Choroid plexus epithelial cell (primary cell): ENCODE measurements at places on chromosomes 3 and 15.
A peak's percentile ranks its signal among the peaks of the same experiment; 100 is the strongest.

DNA sequence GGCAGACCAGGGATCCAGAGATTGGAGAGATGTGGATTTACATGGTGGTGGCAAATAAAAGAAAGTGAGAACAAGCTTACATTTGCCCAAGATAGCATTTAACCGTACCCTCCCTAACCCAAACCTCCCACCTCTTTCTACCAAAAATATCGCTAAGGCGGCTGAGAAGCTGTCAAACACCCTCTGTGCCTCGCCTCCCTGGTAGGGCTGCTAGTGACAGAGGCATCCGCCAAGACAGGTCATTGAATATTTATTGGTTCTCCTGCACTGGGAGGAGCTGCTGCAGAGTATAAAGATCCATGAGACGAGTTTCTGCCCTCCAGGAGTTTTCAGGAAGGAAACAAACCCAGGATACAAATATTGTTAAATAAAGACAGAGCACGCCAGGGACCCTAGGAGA lies 107.3 kb upstream of the TMC3 start:
- DNase-seq, result no peak

GRCh38 chr3:124459678-124460077 lies 270.6 kb upstream of the UMPS start:
- no peak for DNase-seq

DNA sequence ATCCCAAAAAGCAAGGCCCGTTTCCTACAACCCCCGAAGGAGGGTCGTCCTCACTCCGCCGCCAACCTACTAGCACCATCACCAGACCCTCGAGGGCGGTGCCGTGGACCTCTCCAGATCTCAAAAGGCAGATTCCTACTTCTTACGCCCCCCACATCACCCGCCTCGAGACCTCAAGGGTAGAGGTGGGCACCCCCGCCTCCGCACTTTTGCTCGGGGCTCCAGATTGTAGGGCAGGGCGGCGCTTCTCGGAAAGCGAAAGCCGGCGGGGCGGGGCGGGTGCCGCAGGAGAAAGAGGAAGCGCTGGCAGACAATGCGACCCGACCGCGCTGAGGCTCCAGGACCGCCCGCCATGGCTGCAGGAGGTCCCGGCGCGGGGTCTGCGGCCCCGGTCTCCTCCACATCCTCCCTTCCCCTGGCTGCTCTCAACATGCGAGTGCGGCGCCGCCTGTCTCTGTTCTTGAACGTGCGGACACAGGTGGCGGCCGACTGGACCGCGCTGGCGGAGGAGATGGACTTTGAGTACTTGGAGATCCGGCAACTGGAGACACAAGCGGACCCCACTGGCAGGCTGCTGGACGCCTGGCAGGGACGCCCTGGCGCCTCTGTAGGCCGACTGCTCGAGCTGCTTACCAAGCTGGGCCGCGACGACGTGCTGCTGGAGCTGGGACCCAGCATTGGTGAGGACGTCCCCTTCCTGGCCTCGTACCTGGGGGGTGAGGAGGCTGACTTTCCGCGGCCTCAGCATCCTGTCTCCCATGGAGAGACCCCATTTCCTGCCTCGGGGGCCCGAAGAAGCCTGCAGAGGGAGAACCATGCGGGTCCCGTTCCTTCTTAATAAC lies at the start of gene MYD88:
Gene MYD88, plus strand, starts transcription at position 313 of the 842 bp plus-strand sequence. Its CDS starts 40 bp downstream, at position 353.
- peak; percentile 59 for DNase-seq

DNA sequence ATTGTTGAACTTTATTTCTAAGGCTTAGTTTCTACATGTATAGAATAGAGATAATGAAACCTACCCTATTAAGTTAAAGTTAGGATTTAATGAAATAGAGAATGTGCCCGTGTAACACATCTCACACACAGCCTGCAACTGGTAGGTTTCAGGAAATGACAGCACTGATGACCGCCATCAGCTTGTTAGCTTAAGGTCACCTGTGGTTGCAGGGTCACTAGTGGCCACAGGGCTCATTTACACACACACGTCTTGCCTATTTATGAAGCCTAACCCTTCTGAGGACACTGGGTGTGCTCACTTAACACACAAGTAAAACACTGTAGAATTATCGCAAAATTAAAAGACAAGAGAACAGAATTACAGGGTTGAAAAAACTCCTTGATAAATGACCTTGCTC lies 20.1 kb downstream of the CHRM5 start:
- peak; percentile 46 for DNase-seq

- peak; percentile 52 for DNase-seq
These were observed 411.4 kb upstream of the TPRG1 start for GRCh38 chr3:188760408-188760807.

DNA sequence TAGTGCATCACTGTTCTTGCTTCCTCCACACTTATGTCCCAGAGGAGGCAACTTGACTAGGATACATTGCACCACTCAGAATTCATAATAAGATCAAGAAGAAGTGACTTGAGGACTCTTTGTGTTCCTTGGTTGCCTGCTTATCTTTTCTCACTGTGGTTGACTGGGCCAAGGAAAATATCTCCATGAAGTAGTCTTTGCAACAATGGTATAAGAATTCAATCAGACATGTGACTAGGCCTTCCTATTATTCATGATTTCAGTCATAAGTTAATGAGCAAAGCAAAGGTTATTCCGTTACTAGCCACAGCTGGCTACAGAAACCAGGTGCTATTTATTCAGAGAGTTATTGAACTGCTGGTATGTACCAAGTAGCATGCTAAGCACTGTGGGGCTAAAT lies 359.3 kb downstream of the RORA start:
- no peak for DNase-seq

DNA sequence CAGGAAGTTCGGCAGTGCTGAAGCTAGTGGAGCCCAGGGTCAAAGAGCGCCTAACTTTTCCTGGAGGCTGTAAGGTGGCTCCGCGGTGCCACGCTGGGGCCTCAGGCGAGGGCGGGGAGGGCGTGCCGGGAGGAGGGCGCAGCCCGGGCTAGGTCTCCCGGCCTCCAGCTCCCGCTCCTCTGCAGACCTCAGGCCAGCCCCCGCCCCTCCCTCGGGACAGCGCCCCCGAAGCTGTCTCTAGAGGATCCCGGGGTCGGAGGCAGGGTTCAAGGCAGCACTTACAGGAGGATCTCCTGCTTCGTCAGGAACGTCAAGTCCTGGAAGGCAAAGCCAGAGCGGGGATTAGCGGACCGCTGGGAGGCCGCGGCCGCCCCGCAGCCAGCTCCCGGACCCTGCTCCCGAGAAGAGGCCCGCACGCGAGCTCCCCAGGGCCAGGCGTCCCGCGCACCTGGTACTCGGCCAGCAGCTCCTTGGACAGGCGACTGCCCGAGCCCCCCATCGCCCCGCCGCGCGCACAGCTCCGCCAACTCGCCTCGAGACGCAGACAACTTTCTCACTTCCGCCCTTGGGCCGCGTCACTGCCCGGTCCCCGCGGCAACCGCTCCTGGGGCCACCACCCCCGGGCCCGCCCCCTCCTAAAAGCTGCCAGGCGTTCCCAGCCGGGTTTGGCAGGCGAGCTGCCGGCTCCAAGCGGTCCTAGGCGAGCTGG lies at the start of gene CIB1:
Gene CIB1, minus strand, starts transcription at position 555 of the 709 bp plus-strand sequence. Its CDS starts 56 bp downstream, at position 499.
- peak; percentile 97 for DNase-seq

DNA sequence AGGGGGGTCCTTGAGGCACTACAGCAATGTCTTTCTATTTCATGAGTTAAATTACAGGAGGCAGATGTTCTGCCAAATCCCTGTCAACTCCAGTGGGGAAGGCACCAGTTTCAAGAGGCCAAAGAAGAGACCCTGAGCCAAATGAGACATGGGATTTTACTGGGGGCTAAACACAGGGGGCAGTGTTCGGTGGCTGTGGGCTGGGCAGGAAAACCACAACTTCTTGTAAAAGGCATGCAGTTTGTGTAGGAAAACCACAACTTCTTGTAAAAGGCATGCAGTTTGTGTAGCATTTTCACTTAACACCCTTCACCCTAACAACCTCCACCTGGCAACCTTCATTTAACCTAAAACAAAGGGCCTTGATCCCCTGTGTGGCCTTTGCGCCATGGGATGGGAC lies 61.0 kb downstream of the POLR2M start:
- DNase-seq, result no peak

GRCh38 chr3:144085964-144086363 lies 114.3 kb downstream of the DIPK2A start:
- DNase-seq, result peak; percentile 82

DNA sequence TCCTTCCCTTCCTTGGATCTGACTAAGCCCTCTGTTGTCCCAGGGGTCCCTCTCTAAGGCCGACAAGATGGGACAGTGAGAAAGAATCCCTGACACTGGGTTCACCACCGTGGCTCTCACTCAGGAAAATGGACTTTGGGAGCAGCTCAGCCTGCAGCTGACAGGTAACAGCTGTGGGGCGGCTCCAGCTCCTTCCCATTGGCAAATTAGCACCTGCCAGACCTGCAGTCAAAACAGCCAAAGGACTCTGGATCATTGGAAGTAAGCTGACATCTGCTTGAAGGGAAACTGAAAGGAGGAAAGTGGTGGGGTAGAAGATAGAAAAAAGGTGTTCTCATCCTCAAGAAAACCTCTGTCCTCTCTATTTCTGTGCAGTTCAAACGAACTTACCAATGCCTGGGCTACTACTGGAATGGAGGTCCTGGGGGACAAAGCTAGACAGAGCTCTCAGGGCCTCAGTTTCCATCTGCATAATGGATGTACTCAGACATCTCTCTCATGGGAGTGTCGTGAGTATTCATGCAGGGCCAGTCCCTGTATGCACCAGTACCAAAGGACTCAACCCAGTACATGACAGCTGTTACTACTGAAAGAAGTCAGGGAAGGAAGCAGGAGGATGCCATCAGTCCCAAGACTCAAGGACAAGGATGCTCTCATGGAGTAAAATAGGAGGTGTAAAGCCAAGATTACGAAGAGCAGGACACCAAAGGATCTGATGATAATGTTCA lies 53.6 kb upstream of the DCLK3 start:
- no peak for DNase-seq

DNA sequence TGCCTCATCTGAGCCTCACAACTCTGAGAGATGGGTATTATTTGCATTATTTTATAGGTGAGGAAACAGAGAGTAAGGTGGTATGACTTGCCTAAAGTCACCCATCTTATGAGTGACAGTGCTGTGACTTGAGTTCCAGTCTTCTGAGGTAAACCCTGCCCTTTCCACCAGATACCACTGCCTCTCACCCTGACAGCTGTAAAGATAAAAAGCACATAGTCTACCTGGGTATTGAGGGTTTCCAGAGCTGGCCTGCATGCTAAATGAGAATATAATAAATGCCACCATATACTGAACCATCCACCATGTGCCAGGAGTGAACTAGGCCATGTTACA lies 25.6 kb downstream of the RASGRP1 start:
- no peak for DNase-seq

GRCh38 chr15:93071469-93071936 lies 17.5 kb downstream of the RGMA start:
- DNase-seq, result peak; percentile 23

GRCh38 chr3:141306922-141307321 lies 61.4 kb upstream of the ZBTB38 start:
- DNase-seq, result no peak

- peak; percentile 81 for DNase-seq
These were observed 289.0 kb downstream of the TLE3 start for GRCh38 chr15:69808756-69809155.

DNA sequence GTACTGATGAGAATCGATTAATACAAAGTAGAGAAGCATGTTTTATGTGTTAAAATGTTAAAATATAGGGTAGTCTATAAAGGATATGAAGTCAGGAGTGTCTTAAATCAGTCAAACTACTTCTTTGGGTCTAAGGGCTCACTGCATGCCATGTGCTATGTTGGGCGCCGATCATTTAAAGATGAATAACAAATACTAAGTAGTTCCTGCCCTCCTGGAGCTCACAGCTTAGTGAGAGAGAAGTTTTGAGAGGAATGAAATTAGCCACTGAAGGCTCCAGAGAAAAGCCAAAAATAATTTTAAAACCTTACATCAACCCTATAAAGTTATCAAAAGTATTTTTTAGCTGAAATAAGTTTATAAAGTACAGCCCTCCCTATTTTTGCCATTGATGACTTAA lies 44.5 kb downstream of the BLM start:
- DNase-seq, result no peak

DNA sequence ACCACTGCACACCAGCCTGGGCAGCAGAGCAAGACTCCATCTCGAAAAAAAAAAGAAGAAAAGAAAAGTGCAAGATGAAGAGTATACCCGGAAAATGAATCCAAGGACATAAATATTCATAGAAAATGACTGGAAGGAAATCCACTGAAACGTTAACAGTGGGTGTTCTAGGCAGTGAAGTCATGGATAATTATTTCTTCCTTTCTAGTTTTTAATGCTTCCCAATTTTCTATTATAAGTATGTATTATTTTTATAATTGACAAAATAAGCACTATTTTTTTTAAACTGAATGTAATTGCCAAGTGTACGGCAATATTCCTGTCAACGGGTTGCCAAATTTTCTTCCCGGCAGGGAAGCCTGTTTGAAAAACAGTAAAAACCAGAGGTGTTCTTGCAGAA lies 37.4 kb upstream of the MGLL start:
- DNase-seq, result no peak

- DNase-seq, result no peak
These were observed 143.4 kb upstream of the KBTBD8 start for GRCh38 chr3:66854601-66855151.

DNA sequence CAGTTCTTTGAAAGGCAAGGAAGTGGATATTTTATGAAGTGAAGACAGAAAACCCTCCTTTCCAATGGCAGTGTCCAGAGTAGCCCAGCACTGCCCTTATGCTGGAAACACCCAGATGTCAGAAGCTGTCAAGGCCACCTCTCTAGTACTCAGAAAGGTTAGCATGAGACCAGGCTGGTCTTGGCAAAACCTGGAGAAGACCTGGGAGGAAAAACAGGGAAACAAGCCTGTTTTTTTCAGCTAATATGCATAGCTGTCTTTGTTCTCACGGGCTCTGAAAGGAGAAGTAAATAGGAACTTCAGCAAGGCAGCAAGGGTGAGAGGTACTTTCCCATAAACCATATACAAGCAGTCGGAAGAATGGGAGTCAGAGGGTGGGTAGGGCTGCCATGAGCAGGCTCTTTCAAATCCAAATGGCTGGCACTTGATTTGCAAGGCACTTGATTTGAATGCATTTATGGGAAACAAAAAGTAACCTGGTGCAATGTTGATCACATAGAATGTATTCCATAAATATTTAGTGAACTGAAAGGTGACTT lies 55.8 kb downstream of the HEG1 start:
- DNase-seq, result no peak

DNA sequence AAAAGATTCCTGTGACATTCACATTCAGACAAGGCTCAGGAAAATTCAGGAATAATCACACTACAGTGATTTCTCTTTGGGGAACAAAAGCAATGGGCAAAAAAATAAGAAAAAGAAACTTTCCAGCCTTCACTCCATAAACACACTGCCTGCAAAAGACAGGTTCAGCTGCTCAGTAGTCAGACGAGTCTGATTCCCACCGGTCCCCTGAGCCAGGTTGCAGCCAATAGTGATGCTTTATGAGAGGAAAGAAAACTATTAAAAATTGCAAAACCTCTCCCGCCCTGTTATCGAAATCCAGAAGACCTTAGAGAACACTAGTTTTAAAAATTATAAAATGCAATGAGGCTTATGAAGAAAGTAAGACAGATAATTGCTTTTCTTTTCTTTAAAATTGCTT lies 8.5 kb downstream of the PLCH1 start:
- DNase-seq, result no peak

DNA sequence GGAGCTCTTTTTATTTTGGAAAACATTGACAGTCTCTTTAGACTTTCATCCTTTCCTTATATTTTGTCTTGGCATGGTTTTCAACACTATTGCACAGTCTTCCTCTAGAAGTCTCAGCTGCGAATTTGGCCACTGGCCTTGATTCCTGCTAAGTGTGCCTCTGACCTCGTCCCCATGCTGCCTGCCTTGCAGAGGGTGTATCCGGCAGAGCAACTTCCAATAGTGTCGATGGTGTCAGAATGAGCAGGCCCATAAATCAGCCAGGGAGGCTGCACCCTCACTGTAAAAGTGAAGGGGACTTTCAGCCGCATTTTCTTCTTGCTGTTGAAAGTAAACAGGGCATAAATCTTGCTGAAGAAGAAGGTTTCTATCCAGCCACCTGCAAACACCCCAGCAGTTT lies 336.7 kb upstream of the TRIM42 start:
- DNase-seq, result no peak
